ENCODE measurements at places on chromosomes 12 and 14.
A peak's percentile ranks its signal among the peaks of the same experiment; 100 is the strongest.

- DNase-seq, result no peak
These were observed 398.0 kb upstream of the FAR2 start for GRCh38 chr12:28750946-28751685.

GRCh38 chr12:8822298-8822697, at the start of gene A2ML1:
Gene A2ML1, plus strand, starts transcription at chr12:8822621. Its CDS starts 31 bp downstream, at chr12:8822652.
- DNase-seq, result no peak

DNA sequence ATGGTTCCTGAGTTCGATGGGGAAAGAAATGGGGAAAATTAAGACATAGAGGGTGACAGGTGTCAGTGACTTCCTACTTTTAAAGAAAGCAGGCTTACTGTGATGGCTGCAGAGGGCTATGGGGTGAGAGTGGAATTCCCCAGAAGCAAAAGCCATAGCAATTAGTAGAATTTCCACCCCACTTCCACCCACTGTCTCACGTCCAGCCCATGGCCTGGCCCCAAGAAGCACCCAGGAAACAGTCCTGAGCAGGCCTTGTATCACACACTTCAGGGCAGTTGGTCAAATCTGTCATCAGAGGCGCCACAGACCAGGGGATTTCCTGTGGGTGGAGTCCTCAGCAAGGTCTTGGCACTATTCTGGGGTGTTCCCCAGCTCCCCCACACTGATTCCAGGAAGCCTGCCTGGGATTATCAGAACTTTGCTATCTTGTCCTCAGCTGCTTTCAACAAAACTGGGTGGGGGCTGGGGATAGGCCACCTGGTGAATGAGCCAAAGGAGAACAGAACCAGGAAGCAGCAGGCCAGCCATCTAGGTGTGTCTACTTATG, 120.1 kb upstream of the CCND2 start:
- peak; percentile 37 for DNase-seq

DNA sequence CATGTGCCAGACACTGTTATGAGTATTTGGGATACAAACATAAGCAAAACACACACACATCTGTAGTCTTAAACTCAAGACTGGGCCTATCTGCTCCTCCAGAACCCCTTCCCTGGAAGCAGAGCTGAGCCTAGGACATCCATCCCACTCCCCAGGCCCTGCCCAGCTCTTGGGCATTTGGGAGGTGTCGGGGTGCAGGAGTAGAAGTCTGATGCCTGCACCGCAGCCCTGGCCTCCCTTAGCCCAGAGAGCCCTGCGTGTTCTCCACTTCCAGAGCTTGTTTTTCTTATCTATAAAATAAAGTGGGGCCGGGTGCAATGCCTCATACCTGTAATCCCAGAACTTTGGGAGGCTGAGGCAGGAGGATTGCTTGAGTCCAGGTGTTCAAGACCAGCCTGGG, 11.7 kb downstream of the HSP90AA1 start:
- DNase-seq, result no peak

- no peak for DNase-seq
These were observed at the start of gene DIO3 for GRCh38 chr14:101561145-101561896. Gene DIO3, plus strand, starts transcription at chr14:101561495.

GRCh38 chr12:51405801-51406207, 14.6 kb upstream of the GALNT6 start:
- DNase-seq, result no peak

DNA sequence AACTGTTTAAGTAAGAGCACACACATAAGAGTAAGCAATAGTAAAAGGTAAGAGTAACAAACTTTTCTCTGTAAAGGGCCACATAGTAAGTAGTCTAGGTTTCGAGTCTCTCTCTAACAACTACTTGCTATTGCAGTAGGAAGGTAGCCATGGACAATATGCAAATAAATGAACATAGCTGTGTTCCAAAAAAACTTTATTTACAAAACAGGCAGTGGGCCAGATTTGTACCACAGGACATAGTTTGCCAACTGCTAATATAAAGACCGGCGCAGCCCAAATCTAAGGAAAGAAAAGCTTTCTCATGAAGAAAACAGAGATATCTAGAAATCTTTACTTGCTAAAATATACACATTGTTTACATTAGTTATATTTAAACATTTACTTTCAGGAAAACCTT, 239.0 kb upstream of the EGLN3 start:
- no peak for DNase-seq

GRCh38 chr14:77541905-77542304, 43.3 kb upstream of the ISM2 start:
- DNase-seq, result no peak

- DNase-seq, result no peak
These were observed 4.3 kb downstream of the TM7SF3 start for GRCh38 chr12:27009881-27010301.

DNA sequence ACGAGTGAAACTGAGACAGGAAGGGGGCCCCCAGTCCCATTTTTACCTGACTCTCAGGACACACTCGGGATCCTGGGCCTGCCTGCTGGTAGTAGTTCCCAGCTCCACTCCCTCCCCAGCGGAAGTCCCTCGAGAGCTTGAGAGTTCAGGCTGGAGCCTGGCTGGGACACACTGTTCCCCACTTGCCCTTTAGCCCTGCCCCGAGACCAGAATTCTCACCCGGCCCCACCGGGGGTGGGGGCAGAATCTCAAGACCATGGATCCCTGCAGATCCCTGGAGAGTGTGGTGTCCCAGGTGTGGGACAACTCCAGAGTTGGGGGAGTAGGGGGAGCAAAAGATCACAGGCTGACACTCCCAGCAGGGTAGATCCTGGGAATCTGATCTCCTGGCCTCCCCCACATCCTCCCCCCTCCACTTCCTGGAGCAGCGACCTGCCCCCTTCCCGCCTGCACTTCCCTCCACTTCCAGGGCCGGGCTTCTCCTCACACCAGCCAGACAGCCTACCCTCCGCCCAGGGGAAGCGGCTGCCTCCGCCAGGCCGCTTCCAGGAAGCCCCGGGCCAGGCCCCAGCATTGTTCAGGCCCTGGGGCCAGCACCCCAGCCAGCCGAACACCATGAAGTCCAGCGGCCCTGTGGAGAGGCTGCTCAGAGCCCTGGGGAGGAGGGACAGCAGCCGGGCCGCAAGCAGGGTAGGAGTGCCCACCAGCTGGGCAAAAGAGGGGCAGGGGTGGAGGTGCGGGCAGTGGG, at the start of gene TNS2:
Gene TNS2 (plus strand): TSS at position 495 of the 748 bp plus-strand sequence. CDS start 121 bp downstream, at position 616.
- DNase-seq, result no peak

DNA sequence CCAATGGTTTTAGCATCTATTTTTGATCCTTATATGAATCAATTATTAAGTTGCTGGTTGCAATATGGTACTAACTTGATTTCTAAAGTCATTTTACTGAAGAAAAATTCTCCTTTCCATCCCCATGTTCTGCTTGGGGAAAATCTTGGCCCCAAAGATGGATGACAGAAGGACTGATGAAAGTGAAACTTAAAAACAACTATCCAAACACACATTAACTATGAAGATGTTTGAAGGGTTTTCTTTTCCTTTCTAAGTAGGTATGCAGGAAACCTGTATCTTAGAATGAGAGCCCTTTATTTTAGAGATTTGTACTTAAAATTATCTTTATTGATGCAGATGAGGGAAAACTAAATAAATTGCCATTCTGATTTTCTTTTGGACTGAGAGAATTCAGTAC, 5.9 kb downstream of the C12orf71 start:
- no peak for DNase-seq

DNA sequence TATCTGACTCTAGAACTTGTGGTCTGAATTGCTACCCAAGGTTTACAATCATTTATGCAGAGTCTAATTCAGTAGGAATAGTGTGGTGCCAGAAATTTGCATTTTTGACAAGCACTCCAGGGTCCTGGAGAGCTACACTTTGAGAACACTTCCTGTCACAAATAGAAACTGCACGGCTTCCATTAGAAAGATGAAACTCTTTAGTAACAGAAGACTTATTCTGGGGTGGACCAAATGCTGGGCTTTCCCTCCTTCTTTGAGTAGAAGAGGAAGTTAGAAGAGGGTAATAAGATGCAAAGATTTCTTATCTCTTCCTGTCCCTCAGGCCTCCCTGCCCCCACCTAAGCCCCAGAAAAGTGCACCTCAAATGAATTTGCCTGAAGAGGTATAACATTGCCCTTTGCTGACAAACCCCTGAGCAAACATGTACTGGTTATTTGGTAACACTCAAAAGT, 28.4 kb downstream of the DGLUCY start:
- no peak for DNase-seq

- DNase-seq, result no peak
These were observed 119.2 kb downstream of the AACS start for GRCh38 chr12:125184213-125184967.

- DNase-seq, result peak; percentile 92
These were observed at the start of gene GALC for GRCh38 chr14:87992718-87993628. Gene GALC, minus strand, starts transcription at chr14:87993182. Its CDS starts 18 bp downstream, at chr14:87993164.

DNA sequence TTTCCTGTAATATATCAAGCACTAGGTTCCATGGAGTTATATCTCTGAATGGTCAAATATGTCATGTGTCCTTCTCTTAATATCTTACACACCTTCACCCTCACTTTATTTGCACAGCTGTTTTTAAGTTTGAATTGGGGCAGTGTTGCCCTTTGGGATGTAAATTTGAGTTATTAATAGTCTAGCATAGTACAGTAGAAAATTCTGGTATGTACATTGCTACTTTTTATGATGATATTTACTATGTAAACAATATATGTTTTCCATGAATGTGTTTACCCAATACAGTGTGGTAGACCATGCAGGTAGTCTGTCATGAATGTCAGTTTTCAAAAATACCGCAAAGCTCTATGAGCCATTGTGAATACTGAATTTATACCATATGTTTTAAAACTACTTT, 50.5 kb downstream of the METTL25 start:
- DNase-seq, result no peak

DNA sequence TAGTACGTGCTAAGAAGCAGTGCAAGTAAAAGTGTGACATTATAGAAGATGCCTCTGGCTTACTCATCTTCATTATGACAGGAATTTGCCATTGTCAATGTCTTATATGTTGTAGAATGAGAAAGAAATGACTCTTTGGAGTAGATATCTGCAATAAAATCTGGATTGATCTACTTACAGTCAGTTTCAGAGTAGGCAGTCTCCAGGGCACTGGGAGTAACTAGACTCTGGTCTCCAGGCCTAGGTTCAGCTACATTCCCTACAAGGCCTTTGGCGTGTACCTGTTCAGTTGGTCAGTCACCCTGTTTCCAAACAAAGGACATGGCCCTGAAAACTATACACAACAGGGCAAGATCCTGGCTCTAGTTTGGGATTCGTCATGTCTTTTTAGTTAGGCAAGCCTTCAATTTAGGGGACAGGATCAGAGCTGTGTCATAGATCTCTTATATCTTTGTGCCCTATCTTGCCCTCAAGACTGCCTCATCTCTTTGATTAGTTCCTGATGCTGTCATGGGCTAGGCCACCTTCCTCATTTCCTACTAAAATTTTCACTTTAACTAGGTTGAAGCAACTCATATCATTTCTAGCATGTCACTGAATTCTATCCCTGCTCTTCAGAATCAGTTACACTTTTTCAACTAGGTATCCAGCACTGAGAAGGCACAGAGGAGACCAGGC, 410.0 kb downstream of the RAD51B start:
- no peak for DNase-seq

- DNase-seq, result no peak
These were observed 45.6 kb downstream of the AACS start for GRCh38 chr12:125110641-125111360.

DNA sequence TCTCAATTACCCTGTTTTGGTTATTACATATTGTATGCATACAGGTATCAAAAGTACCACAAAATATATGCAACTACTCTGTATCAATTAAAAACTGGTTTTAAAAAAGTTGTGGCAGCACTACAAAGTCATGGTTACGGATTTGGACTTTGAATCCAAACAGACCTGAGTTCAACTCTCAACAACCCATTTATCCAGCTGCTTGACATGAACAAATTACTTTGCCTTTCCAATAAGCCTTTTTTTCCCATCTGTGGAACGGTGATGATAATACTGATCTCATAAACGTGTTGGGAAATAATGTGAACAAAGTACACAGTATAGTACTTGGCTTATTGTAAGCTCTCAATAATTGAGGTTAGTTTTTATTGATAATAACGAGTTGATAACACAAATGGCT, 85.0 kb downstream of the MNAT1 start:
- no peak for DNase-seq

- no peak for DNase-seq
These were observed 266.8 kb downstream of the TTC6 start for GRCh38 chr14:37862263-37862662.

DNA sequence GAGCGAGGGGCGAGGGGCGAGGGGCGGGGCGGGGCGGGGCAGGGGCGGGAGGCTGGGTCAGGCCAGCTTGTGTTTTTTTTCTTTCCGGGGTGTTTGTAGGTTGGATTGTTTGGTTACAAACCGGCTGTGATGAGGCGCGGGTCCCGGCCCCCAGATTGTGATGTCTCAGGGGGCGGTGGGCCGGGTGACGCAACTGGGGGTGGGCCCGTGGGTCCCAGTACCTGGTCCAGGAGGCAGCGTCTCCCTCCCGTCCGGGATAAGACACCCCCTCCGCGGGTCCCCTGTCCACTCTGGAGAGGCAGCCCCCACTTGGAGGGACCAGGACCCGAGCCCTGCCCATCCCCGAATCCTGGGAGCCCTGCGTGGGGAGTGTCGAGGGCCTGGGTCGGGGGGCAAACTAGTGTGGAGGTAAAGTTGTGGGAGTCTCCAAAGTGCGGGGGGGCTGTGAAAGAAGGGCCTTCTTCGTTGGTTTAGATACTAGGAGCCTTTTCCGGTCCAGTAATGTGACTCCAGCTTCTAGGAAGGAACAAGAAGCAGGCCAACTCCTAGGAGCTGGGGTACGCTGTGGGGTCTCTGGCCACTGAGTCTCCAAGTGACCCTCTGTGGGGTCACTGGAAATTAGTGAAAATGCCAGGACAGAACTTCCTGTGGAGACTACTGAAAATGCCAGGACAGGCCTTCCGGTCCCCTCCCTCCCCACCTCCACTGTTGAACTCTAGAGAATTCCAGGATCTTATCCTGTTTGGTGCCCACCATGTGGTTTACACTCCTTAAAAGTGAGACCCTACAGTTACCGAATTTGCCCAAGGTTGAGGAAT, 579 bp upstream of the CLMN start:
- DNase-seq, result no peak

DNA sequence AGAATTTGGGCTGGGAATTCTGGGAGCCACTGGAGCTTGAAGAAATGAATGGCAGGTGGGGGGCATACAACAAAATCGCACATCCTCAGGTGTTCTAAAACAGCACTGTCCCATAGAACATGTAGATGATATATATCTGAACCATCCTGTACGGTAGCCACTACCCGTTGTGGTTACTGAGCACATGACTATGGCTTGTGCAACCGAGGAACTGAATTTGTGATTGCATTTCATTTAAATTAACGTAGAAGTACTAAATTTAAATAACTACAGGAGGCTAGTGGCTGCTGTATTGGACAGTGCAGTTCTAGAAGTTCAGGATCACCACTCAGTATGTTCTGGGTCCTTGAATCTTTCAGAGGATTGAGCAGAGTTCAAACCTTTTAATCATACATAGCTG, 172.4 kb downstream of the PHETA1 start:
- DNase-seq, result no peak

DNA sequence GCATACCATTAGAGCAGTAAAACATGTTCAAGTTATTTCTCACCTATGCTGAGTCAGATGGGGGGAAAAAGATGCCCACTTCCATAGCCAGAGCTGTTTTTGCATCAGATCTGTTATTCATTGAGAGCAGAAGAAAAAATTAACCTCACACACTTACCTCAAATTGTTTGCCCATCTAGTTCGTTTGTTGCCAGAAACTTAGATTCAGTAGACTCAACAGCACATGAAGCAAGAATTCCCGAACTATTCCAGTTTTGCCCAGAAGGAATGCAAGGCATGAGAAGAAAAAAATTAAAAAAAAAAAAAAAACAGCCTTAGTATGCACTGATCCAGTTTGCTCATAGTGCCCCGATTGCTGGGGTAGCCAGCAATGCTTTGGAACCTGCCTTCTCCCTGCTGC, 12.4 kb upstream of the DPF3 start:
- no peak for DNase-seq

Data from stimulated activated CD8-positive, alpha-beta memory T cell treated with anti-CD3 and anti-CD28 coated beads, Interleukin-4, amount 100 ng/mL, for 4 hours (primary cell).